ENCODE measurements at places on chromosomes 1 and 21.
A peak's percentile ranks its signal among the peaks of the same experiment; 100 is the strongest.

GRCh38 chr1:50651476-50652263 is 228.4 kb upstream of the DMRTA2 start:
- no peak for DNase-seq

DNA sequence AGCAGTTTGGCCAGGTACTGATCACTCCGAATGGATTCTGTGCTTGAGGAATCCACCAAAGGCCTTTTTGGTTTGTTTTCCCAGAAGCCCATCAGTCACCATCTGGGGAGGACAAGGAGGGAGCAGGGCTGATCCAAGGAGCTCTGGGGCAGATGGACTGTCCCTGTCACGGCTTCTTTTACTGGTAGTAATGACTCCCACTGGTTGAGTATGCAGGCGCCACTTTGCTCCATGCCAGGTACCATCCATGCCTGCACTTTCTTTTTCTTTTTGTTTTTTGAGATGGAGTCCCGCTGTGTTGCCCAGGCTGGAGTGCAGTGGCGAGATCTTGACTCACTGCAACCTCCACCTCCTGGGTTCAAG is 101.7 kb downstream of the UBIAD1 start:
- DNase-seq = no peak

GRCh38 chr21:32520875-32521735 is 64.2 kb downstream of the TCP10L start:
- DNase-seq = no peak

DNA sequence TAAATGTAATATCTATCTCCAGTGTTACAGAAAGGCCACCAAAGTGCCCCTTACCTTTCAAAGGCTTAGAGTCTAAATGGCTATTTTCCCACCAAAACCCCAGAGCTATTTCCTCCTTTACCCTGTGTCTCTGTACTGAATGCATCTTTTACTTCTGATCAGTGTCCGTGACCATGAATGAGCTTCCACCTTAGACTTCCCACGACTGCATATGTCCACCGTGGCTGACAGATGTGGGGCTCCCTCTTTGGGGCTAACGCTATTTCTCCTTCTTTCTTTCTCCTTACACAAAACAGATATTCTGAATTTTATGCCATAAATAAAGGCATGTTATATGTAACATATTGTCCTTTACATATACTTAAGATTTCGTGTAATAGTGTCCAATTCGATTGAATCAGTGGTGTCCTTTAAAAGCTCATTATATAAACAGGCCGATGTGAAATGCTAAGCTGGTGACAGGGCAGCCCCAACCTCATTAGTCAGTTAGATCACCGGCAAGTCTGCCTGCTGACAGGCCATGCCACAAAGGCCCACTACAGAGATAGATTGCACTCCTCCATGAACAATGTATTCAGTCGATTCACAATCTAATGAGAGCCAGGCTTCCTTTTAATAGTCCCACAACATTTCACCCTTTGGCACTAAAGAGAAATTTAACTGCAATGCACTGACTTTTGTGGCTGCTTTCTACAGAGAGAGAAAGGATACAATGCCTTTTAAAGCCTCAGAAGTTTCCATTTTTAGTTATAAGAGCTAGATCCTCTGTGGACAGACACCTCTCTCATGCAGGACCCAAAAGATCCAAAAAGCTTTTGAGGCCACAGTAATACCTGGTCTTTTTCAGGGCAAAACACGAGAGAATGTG is 297.9 kb downstream of the PCP4 start:
- DNase-seq = no peak

DNA sequence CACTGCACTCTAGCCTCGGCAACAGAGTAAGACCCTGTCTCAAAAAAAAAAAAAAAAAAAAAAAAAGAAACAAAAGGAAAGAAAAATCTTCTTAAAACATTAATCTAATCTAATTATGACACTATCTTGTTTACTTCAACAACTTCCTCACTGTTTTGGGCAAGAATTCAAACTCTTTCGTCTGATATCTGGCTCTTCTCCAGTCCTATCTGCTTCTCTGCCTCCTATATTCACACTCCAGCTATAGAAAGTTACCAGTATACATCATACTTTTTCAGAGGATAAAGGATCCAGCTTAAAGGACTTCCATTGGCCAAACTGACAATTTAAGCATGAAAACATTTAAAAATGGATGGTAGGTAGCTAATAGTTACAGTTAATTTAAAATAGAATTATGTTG is 47.3 kb downstream of the EIF2B3 start:
- no peak for DNase-seq

GRCh38 chr1:38941527-38942019 is at the start of gene RHBDL2:
Gene RHBDL2, minus strand, starts transcription at chr1:38941830. Its CDS starts 22,618 bp downstream, at chr1:38919212.
- DNase-seq = no peak

- no peak for DNase-seq
These were observed 796.7 kb upstream of the ADGRL2 start for GRCh38 chr1:81004011-81004410.

GRCh38 chr1:181345146-181345545 is 138.2 kb upstream of the CACNA1E start:
- DNase-seq = no peak

- no peak for DNase-seq
These were observed 30.8 kb upstream of the TMEM125 start for GRCh38 chr1:43238991-43239469.

GRCh38 chr1:40153073-40153770 is 8.0 kb upstream of the RLF start:
- DNase-seq = no peak

- peak; percentile 55 for DNase-seq
These were observed 7.5 kb upstream of the WNT3A start for GRCh38 chr1:227999056-227999930.

DNA sequence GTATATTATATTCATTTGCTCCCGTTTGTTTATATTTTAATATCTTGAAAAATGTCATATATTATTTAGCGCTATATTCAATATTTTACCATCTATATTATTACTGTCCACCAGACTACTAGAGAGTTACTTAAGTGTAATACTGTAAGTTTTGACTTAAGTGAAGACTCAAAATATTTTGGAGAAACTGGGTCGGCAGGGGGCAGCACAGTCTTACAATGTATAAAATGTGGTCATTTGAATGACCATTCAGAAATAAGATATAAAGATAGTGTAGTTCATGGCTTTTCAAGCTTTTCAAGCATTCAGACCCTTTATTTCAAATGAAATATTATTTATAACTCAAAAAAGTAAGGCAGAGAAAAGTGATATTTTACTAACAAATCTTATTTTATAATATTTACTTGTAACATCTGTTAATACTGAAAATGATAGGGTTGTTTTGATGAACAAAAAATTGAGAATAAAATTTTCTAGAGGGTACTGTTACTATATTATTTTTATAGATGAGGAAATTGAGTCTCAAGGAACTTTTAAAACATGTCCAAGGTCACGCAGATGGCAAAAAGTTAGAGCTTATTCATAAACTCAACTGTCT is 89.0 kb upstream of the SERTAD4 start:
- peak; percentile 43 for DNase-seq

- no peak for DNase-seq
These were observed 12.3 kb downstream of the SLC35E2B start for GRCh38 chr1:1680031-1680911.

- no peak for DNase-seq
These were observed 126.9 kb upstream of the DUSP10 start for GRCh38 chr1:221868593-221869303.
